ENCODE measurements at places on chromosomes 16 and 17.

DNA sequence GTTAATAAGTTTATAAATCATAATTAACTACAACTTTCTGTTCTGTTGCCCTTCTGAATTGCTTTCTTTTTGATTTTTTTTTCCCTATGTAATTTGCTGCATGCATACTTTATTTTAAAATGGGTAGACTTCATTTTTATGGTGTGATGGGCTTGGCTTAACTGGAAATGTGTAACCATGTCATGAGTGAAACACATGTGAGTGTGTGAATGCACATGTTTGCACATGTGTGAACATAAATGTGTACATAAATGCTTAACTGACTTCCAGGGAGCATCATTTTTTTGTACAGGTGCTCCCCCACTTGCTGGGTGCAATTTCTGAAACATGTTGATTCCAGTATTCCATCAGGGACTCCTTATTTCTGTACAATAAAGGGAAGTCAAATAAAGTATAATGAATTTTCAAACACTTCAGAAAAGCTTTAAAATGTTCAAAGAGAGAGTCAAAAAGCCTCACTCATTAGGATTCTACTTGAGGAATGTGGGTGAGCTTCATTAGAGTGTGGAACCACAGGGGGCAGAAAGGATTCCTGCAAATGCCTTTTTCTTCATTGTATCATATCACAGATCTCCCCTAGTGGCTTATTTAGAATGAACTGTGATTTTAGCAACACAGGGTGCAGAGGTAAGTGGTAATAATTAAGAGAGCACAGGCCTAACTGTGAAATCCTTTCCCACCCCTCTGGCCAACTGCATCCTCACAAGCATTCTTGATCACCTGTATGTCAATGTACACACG, 31.7 kb upstream of the CDH11 start:
- no peak for DNase-seq

- no peak for DNase-seq
Measured at GRCh38 chr16:8107296-8107695, 483.0 kb downstream of the TMEM114 start.

- peak; percentile 96 for DNase-seq
Measured at GRCh38 chr16:21167360-21167759, 8.9 kb downstream of the LDAF1 start.

DNA sequence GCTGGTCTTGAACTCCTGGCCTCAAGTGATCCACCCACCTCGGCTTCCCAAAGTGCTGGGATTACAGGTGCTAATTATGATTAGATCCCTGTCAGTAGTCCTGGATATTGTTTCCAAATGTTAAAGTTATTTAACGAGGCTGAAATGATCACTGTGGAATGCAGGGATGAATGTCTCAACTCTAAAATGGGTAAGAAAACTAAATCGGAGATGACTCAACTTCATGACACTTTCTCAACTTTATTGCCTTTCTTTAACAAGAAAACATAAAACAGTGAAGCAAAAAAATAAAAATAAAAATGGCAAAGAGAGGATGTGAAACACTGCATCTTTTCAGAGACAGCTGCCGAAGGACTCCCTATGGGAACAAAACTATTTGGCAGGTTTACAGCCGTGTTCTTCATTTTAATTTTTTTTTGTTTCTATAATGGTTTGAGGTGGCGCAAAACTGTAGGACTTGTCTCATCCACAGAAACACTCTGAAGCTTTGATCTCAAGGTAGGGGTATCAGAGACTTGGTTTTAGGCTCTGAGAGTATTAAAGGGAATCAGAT, 382.0 kb downstream of the GRIN2A start:
- no peak for DNase-seq

DNA sequence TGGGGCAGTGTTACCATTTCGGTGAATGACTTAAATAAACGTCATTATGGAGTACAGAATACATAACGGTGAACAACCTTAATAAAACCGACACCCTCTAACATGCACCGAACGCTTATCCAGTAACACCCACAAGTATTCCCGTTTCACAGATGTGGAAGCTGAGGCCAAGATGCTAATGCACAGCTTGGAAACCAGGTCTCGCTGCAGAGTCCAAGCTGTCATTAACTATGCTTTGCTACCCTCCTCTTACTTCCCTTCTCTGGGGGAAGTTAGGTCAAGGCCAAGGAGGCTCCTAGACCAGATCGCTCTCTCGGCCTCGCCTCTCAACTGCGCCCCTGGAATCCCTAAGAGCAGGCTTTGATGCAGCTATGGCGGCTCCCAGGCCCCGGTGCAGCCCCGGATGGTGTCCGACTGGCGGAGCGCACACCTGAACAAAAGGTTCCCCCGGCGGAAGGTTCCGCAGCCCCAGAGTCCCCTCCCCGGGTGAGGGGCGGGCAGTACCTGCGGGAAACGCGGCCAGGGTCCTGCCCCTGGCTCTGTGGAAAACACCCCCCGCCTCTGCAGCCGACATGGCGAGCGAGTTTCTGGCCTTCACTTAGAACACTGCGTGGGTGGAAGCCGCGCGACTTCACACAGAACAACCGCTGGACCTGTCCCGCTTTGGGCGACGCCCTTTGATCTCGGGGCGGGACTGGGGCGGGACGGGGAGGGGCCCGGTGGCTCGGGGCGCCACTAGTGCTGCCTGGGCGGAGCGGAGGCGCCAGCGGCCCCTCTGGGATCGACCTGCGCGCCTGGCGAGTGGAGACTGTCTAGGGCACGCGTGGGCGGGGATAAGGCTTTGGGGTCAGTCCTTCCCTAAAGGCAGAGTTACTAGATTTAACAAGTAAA, at the start of gene CPPED1:
Gene CPPED1, minus strand, starts transcription at position 685 of the 891 bp plus-strand sequence. Its CDS starts 111 bp downstream, at position 574.
- DNase-seq: peak; percentile 95

DNA sequence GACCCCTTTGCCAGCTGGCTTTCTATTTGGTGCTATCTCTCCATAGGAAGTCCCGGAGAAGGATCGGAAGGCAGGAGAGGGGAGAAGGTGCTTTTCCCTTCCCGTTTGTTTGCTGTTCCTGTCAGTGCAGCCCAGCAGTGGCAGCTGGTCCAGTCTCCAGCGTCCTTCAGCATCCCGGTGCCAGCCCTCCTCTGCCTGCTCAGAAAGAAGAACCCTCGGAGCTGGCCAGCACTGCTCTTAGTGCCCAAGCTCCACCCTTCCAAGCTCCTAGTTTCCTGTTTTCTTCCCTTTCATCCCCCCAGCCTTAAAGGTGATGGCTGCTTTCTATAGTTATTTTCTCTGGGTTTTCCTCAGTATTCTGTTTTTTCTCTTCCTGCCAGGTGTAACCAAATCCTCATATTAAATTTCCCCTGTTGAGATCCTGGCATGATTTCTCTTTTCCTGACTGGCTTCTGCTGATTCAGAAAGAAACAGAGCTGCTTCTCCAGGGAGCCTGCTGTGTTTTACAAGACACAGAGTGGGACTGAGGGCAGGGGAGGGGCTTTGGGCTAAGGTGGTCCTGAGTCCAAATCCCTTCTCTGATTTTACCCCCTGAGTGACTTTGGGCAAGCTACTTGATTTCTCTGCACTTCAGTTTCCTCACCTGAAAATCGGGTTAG, 186.8 kb downstream of the COPRS start:
- DNase-seq: no peak
